ENCODE measurements at places on chromosomes 1 and 21.
A peak's percentile ranks its signal among the peaks of the same experiment; 100 is the strongest.

- peak; percentile 7 for DNase-seq
Measured at GRCh38 chr1:48216941-48217340, 5.6 kb upstream of the SLC5A9 start.

DNA sequence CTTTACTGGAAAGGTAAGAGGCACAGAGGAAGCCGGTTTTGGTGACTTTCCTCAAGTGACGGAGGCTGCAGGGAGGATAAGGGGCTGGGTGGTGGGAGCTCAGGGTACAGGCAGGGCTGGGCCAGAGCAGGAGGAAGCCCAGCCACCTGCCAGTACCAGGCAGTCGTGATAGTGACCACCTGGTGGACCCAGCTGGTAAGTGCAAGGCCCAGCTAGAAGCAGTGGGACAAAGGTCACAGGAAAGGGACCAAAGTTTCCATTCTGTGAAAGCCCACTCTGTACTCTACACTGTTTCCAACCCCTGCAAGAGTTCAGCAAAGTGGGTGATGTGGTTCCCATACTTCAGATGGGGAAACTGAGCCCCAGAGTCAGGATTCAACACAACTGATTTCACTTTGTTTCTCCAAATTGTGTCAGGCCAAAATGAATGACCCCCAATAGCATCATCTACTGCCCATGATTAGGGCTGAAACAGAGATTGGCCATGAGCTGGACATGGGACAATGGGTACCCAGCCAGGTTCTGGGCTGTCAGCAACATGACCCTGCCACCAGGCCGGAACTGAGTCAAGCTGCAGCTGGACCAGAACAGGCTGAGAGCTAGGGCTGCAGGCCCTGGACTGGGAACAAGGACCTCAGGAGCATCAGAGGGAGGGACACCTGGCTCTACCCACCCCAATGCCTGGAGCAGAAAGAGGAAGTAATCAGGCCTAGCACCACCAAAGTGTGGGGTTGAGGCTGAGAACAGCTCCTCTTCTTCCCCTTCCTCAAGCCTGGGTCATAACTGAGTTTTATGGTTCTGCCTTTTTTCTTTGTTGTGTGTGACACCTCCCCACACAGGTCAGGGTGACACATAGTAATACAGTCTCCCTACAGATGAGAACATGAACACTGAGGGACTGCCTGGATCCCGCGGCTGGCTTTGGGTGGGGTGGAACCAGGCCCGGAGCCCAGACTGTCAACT is 50.2 kb downstream of the KCNN3 start:
- peak; percentile 56 for DNase-seq

DNA sequence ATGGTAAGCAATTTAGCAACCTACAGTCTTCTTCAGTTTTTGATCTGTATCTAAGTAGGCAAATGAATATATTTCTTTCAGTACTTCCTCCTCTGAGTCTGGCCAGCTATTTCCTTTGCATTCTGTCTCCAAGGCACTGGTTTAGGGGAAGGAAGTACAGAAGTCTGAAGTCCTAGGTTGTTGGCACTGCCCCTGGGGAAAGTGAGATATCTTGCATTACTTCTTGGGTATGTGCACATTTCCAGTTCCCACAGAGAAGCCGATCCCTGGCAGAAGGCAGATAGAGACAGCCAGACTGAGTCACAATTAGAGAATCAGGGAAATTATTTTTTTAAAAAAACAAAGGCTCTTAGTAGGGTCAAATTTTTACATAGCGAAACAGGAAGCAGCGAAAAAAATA is 98.8 kb downstream of the RASAL2 start:
- DNase-seq: peak; percentile 64

- no peak for DNase-seq
Measured at GRCh38 chr1:47962750-47963492, 34.3 kb downstream of the TRABD2B start.

GRCh38 chr1:68100571-68100970 is 50.1 kb upstream of the DIRAS3 start:
- DNase-seq: no peak

DNA sequence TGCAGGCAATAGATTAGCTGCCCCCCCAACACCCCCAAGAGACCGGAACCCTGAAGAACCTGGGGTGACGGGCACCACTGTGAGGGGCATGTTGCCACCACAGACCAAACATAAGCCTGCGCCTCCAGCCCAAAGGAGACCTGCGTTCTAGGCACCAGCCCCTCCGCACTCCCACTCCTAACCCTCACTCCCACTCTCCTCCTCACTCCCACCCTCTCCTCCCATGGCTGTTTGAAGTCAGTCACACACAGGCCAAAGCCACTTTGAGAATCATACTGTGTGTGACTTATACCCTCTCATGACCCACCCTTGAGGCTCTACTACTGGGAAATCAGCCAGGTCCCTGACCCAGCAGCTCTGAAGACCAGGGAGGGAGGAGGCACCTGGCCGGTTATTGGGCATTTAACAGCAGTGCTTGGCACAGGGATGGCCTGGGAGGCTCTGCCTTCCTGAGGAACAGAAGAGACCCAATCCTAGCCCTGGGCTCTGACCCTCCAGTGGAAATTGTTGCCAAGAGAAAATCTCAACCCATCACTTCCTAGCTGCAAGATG is 43.5 kb downstream of the FBXO2 start:
- no peak for DNase-seq

DNA sequence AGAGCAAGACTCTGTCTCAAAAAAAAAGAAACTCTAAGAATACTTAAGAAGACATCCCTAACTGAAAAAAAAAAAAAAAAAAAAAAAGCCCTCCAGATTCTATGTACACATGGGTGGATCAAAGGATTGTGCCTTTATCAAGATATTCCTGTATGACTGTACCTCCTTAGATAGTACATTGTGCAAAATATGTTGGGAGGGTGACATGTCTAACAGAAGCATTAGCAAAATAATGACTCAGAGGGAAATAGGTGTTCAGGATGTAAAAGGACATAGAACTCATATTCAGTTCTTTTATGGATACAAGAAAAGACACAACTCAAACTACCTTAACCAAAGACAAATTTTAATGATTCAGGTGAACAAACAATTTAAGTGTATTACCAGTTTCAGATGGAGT is 269.8 kb upstream of the KAZN start:
- no peak for DNase-seq

GRCh38 chr1:33826311-33826710 is 37.6 kb upstream of the HMGB4 start:
- no peak for DNase-seq

- no peak for DNase-seq
Measured at GRCh38 chr21:27582246-27582947, 615.5 kb upstream of the ADAMTS5 start.

DNA sequence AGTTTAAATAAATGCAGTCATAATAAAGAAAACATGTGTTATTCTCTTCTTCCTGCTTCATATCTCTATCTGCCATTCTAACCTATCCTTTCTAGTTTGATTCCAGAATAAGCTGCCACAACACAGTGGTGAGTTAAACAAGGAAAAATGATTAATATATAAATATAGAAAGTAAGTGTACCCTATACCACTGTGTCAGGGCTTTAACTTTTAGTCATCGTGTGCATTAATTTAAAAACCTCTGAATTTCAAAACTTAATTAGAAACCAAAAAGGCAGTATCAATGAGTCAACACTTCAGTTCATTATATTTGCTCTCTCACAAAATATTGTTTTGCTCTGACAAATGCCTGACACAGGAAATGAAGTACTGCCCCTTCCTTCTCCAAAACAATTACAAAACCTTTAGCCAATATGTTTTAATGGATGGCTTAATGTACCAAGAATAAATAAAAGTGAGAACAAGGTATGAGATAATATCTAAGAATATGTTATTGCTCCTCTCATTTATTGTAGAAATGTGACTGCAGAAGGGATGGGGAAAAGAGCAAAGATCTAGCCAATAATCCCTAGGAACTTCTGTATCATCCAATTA is 634.8 kb downstream of the KCNT2 start:
- no peak for DNase-seq

DNA sequence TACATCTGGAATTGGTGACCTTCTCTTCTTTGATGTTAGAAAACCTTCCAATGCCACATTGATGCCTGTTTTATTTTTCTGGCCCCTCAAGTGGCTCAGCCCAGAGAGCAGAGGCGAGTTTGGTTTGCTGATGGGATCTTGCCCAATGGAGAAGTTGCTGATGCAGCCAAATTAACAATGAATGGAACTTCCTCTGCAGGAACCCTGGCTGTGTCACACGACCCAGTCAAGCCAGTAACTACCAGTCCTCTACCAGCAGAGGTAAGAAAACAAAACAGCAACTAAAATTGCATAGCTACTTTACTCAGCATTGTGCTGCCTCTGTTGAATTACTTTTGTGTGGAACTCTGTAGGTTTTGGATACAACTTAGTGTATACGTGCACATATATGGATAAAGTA is 97.6 kb downstream of the CC2D1B start:
- DNase-seq: no peak

- DNase-seq: peak; percentile 90
Measured at GRCh38 chr1:1157426-1157913, 16.2 kb upstream of the TTLL10 start.

DNA sequence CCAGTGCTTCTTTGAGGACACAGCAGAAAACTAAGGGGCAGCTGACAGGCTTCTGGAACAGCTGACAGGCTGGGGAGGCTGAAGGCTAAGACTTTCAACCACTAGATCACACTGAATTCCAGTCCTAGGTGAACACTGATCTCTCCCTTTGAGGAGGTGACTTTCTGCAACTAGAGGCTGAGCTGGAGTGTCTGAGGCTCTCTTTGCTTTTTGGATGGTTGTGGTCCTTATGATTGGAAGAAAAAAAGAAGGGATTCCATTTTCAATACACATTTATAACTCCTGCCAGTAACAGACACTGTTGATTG is 1.4 kb downstream of the IL6R start:
- DNase-seq: no peak

GRCh38 chr1:16205891-16206546 is 6.4 kb downstream of the ARHGEF19 start:
- DNase-seq: no peak

DNA sequence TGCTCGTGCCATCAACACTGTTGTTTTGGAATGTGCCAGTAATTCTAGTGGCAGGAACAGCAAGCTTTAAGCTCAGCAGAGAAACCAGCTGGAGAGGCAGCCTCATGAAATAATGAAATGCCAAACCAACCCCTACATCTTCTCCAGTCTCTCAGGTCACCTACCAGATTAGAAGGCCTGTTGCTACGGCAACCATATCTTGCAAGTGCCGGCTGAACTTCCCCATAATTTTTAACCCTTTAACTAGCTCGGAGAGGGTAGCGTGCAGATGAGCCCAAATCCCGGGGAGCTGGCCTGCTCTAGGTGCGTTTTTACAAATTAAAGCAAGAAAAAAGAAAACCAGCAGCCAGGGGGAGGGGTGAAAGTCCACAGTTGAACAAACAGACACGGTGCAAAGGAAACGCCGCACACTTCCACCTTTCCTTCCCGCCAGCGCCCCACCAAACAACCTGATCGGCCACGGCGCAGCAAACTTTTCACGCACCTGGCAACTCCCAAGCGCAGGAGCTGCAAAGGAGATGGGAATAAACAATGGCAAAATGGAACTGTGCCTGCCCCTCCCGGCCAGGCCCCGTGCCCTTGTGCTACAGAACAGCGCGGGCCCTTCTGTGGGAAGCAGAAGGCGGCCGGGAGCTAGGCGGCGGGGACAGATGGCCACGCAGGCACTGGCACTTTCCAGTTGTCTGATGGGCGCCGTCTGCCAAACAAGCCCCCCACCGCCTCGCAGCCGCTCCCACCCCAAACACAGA is 50.1 kb downstream of the SSBP3 start:
- DNase-seq: peak; percentile 96

DNA sequence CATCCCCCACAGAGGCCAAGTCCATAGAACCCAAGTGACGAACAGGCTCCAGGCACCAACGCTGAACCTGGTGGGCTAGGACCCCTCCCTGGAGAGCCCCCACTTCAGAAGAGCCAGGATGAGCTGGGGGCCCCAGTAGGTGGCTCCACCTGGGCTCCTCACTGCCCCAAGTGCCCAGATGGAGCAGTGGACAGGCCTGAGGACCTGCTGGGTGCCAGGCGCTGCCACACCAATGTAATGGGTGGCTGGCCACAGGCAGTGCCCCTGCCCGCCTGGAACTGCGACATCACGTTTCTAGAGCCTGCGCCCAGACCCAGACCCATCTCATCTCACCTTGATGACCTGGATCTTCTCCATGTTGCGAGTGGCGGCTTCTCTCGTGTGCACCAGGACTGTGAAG is 5.6 kb downstream of the MAD2L2 start:
- no peak for DNase-seq

GRCh38 chr1:185342017-185342416 is 25.0 kb upstream of the IVNS1ABP start:
- DNase-seq: no peak

GRCh38 chr1:235882816-235883215 is 16.1 kb upstream of the LYST start:
- DNase-seq: no peak

- no peak for DNase-seq
Measured at GRCh38 chr1:153210206-153210605, 7.0 kb downstream of the LELP1 start.

DNA sequence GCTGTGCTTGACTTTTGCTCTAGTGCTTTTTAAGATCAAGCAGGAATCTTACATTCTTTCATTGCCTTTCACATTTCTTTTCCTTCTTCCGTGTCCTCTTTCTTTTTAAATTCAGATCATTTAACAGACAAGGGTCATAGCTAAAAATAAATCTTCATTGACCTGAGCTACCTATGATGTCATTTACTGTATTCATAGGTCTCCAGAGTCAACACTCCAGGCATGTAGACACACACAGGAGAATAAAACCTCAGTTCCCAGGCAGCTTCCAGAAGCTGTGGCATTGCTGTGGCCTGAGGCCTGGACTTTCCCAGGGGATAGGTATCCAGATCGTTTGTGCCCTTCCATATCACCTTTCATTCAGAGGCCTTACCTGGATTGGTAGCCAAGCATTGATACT is 38.5 kb upstream of the ENAH start:
- DNase-seq: no peak

GRCh38 chr1:150535511-150536287 is 13.5 kb upstream of the ADAMTSL4 start:
- no peak for DNase-seq

DNA sequence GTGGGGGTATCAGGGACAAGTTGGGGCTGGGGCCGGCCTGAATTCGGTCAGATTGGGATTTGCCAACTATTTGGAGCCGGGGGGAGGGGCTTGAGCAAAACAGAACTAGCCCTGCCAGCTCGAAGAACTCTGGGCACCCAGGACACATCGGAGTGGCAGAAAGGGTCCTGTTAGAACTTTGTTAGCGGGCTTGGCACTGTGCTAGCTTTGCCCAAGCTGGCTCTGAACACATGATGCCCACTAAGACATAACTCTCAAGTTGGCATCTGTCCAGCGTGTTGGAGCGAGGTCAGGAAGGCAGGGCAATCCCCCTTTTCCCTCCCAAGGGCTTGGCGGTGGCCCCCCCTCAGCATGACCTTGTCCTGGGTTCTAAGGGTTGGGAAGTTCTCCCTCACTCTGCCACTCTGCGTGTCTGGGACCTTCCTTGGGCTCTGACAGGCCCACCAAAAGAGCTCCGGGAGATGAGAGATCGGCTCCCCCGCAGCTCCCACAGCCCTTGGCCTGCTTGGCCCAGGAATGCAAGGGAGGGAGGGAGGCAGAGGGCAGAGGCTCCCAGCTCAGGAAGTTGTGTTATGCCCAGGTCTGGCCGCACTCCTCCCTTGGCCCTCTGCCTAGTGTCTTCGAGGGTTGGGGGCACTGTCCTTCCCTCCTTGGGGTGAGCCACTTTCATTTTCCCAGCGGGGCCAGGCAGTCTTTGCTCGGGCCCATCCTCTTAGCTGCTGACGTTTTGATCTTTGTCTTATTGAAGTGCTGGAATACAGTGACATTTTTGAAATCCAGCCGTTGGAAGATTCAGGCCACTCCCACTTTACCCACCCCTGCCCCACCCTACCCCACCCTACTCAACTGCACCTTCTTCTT is 1.2 kb downstream of the LMNA start:
- DNase-seq: peak; percentile 81
